ENCODE measurements at places on chromosomes 2 and 18. TPM values are rescaled to one million over a fixed set of nuclear protein-coding genes. Genes with fewer than 3 reads are reported as not detected.
A peak's percentile ranks its signal among the peaks of the same experiment; 100 is the strongest.

GRCh38 chr18:24595561-24596031, 135.2 kb downstream of the HRH4 start:
- no peak for DNase-seq

DNA sequence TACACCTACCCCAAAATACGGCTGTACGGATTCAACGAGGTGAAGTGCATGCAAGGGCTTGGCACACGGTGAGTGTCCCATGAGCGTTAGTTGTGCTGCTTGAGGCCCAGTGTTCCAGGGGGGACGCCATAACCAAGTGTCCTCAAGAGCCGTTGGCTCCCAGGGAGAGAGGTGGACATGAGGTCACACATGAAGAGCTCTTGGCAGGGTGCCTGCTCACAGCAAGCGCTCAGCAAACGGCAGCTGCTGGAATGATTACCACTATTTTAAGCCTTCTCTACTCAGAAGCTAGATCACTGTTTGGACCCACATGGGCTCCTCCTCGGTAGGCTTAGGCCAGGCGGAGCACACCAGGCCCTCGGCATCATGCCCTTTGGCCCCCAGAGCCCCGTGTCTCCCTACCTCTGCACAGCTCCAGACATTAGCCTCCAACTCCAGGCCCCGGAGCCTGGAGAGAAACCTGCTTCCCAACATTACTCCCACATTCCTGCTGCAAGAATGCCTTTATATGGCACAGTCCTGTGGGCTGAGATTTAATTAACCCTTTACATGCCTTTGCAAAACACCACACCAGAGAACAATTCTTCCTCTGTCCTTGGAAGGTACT, 68.4 kb upstream of the PPP1CB start:
- no peak for DNase-seq

RBFA gene
- total RNA-seq: 94.6 TPM

GRCh38 chr2:120818441-120818920, 82.8 kb downstream of the GLI2 start:
- DNase-seq: no peak

- no peak for DNase-seq
These were observed 271.0 kb upstream of the GALNT5 start for GRCh38 chr2:156986339-156986988.

DNA sequence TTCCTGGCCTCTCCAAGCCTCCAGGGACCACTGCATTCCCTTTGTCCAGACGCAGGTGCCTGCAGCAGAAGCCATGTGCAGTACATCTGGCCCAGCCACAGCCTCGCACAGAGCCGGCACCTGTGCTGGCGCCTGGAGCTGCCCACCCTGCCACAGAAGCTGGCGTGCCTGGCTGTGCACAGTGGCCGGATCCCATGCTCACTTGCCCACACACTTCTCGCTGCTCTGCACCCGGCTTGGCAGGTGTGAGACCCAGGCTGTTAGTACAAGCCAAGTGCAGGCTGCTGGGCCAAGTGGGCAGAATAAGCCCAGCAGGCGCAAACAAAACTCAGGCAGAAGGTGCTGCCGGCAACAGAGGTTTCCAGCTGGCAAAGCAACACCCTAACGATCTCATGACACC, 124.5 kb upstream of the CCDC150 start:
- peak; percentile 27 for DNase-seq

HAAO gene
- not detected for total RNA-seq

GRCh38 chr2:3951131-3951954, 248.0 kb downstream of the DCDC2C start:
- DNase-seq: no peak

GRCh38 chr2:30417253-30417652, 29.8 kb upstream of the LCLAT1 start:
- peak; percentile 26 for DNase-seq

DNA sequence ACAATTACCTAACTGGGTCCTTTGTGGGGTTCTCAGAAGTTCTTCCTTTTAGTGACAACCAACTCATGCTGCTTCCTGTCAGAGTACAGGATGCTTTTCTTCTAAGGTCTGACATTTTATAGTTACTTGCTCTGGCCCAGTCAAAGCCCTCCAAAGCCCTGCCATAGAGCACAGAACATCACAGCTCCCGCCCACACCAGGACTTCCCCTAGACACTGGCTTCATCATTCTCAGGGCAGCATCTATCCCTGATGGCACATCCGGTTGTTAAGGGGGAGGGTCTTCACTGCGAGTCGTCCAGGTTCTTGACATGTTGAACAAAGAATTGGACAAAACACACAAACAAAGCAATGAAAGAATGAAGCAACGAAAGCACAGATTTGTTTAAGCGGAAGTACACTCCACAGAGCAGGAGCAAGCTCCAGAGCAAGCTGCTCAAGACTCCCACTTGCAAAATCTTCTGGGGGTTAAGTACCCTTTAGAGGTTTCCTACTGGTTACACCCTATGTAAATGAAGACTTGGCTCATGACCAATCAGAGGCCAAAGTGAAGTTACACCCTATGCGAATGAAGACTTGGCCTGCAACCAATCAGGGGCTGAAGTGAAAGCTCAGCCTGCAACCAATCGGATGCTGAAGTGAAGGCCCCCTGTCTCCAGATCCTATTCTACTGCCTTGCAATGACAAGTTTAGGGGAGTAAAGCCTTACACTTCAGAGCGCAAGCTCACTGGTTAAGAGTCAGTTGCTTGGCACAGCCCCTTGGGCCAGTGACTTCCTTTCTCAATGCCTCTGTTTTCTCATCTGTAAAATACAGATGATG, 79.0 kb downstream of the HDAC4 start:
- DNase-seq: no peak

- no peak for DNase-seq
These were observed 115.3 kb upstream of the FAM117B start for GRCh38 chr2:202519453-202519852.

DNA sequence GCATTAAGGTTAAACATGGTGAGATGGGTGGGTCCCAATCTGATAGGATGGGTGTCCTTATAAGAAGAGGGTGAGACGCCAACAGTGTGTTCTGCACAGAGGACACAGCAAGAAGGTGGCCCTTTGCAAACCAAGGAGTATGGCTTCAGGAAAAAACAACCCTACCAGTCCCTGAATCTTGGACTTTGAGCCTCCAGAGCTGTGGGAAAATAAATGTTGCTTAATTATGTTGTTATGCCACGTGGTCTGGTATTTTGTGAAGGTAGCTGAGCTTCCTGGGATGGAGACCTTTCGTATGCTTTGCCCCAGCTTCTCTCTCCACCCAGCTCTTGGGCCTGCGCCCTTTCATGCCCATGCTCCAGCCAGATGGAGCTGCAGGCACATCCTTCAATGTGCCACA, 114.2 kb upstream of the EPC2 start:
- DNase-seq: no peak

LIMS3 gene
- total RNA-seq: 0.98 TPM

GRCh38 chr2:159322419-159322818, 35.9 kb upstream of the WDSUB1 start:
- DNase-seq: no peak

GPAT2 gene
- 0.47 TPM for total RNA-seq

DNA sequence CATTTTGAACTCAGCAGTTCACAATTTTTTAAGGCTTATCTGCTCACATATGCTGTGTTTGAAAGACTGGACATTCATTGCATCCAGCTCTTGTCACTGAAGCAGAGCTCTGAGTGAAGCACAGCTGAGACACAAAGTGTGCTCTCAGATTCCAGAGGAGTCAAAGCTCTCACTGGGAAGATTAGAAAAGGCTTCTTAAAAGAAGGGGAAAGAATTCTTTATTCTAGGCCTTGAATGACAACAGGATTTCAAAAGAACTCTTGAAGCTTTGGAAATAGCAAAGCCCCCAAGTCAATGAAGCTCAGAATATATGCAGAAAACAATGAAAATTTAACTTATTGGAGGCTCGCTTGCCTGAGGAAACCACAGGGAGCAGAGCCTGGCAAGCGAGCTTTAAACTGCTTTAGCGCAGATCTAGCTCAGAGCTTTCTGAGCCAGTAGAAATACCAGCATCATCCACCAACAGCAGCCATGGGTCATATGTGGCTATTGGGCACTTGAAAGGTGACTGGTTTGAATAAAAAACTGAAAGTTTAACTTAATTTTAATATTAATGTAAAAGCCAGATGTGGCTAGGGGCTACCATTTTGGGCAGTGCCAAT, 369.7 kb downstream of the OSR1 start:
- DNase-seq: no peak

GRCh38 chr2:85085563-85085962, 47.6 kb upstream of the TCF7L1 start:
- no peak for DNase-seq

ERCC3 gene
- 54.0 TPM for total RNA-seq

CYP27C1 gene
- 4.3 TPM for total RNA-seq

DNA sequence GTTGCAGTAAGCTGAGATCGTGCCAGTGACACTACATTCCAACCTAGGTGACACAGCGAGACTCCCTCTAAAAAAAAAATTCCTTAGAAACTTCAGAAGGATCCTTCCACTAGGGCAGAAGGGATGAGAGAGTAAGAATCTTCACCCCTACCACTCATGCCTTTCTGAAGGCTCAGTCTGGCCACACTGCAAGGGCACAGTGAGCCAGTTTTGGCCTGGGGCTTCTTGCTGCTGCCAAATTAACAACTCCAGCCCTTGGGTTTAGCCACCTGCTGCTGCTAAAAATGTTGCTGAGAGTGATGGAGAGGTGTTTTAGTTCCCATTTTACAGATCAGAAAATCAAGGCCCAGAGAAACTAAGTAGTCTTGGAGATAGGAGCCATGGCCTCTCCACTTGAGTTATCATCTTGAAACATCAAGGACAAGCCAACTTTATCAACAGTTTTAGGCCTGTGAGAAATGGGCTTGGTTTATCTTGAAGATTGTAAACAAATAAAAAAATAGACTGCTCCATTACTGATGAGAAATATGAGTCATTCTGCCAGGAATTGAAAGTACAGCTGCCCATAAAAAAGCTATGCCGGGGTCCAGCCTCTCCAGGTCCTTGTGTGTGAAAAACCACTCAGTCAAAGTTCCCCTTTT, 31.9 kb upstream of the CASP8 start:
- DNase-seq: no peak

INO80B gene
- total RNA-seq: 18.5 TPM

GRCh38 chr18:75548353-75548905, 120.9 kb upstream of the SMIM21 start:
- DNase-seq: no peak

DNA sequence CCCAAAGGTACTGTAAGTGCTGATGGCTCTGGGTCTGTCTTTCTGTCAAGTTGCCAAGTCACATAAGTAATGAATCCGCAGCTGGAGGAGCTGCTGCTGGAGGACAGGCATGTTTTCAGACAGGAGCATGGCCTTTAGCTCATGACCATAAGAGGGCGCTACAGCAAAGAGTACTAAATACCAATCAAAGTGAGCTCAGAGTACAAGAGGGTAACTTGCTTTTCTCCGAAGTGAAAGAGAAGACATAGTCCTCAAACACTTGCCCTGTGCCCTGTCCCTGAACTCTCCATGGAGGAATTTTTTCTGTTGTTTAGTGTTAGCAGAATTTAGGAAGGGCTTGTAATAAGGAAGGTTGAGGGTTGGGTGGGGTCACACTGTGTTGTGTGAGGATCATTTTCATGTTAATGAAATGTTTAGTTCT, 58.0 kb upstream of the EML6 start:
- peak; percentile 51 for DNase-seq

GRCh38 chr18:8951491-8951890, 151.0 kb upstream of the NDUFV2 start:
- DNase-seq: no peak

DNA sequence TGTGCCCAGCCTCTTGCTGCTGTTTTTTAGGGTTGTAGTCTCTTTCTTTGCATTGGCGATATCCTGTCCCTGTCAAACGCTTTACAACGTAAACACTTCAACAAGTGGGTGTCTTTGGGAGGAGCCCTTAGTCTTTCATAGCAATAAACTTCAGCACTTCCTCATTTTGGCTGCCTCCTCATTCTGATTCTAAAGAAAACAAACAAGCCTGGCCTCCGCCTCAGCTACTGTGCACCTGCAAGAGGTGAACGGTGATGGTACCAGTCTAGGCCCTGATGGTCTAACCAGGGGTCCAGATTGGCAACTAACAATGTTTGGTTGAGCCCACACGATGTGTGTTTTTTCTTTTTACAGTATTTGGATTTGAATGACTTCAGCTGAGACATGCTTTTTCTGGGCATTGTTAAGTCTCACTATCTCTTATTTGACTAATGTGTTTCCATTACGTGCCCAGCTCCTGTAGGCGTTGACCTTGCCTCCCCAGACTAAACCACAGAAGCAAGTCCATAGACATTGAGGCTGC, 53.2 kb upstream of the CUL3 start:
- no peak for DNase-seq

CD207 gene
- 0.51 TPM for total RNA-seq

DNA sequence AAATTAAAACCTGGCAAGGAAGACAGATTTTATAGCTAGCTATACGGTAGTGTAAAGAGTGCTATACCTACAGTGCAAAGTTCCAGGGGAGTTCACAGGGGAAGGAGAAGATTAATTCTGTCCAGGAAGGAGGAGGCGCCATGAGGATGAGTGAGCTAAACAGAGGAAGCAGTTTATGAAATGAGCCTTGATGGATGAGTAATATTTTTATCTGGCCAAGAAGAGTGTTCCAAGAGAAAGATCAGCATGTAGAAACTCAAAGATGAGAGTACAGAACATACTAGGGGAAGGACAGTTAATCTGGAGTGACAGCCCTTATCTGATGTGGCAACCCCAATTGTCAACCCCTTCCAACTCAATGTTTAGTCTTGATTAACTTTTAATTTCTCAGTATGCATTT, 54.8 kb downstream of the CDH20 start:
- no peak for DNase-seq

DNA sequence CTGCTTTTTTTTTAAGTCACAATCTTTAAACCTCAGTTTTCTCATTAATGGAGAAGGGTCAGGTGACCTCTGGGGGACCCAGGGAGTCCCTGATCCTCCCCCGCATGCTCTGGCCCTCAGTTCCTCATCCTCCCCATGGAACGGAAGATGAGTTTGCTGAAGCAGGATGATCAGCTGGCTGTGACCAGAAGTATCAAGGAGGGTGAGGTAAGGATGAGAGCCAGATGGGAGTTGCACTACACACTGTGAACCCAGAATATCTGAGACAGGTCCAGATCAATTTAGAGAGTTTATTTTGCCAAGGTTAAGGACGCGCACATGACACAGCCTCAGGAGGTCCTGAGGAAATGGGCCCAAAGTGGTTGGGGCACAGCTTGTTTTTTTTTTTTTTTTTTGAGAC, 3.8 kb downstream of the CATIP start:
- DNase-seq: no peak

- DNase-seq: no peak
These were observed 22.5 kb upstream of the REL start for GRCh38 chr2:60858897-60859311.

- DNase-seq: no peak
These were observed 4.9 kb upstream of the TTC21B start for GRCh38 chr2:165958313-165958960.

TMEFF2 gene
- 23.9 TPM for total RNA-seq

GRCh38 chr2:108253106-108253505, 13.3 kb downstream of the SULT1C3 start:
- no peak for DNase-seq

GRCh38 chr2:43832457-43832856, 6.2 kb downstream of the ABCG5 start:
- no peak for DNase-seq

DNA sequence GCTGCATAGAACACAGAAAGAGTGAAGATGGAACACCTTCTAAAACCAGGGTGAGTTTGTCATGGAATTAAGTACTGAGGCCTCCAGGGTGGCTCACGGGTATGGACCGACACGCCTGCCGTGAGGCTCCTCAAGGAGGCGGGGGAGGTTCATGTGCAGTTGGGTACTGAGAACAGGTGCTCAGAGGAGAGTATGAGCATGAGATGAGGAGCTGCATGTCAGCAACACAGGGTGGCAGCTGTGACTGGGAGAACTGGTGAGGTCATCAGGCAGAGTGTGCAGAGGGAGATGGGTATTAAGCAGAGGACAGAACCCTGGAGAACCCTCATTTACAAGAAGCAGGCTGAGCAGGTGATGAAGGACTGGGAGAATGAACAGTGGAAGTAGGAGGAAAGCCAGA, 63.2 kb upstream of the KLHL29 start:
- no peak for DNase-seq

All from glutamatergic neuron (in vitro differentiated cells).